ENCODE measurements at places on chromosomes 6 and 20. TPM values are rescaled to one million over a fixed set of nuclear protein-coding genes. Genes with fewer than 3 reads are reported as not detected.

Gene TNF
- 207 TPM for total RNA-seq

Gene MYBL2
- total RNA-seq: 78.6 TPM

Gene TP53TG5
- not detected for total RNA-seq

Gene C4B
- total RNA-seq: 3.7 TPM

Gene ATG5
- 45.0 TPM for total RNA-seq

Gene MLN
- not detected for total RNA-seq

Gene EEF1A2
- 0.20 TPM for total RNA-seq

Gene DOK5
- 4.8 TPM for total RNA-seq

Gene DSN1
- 24.7 TPM for total RNA-seq

Gene CST2
- not detected for total RNA-seq

Gene CALHM4
- not detected for total RNA-seq

Gene SULF2
- total RNA-seq: 1.1 TPM

Gene GSTA3
- not detected for total RNA-seq

Gene WFDC5
- not detected for total RNA-seq

Gene TFAP2C
- not detected for total RNA-seq

Gene MANEA
- 19.3 TPM for total RNA-seq
